ENCODE measurements at places on chromosomes 2 and 18. TPM values are rescaled to one million over a fixed set of nuclear protein-coding genes. Genes with fewer than 3 reads are reported as not detected.

GRCh38 chr2:48901416-48901815 is 145.9 kb upstream of the LHCGR start:
- no peak for DNase-seq

DNA sequence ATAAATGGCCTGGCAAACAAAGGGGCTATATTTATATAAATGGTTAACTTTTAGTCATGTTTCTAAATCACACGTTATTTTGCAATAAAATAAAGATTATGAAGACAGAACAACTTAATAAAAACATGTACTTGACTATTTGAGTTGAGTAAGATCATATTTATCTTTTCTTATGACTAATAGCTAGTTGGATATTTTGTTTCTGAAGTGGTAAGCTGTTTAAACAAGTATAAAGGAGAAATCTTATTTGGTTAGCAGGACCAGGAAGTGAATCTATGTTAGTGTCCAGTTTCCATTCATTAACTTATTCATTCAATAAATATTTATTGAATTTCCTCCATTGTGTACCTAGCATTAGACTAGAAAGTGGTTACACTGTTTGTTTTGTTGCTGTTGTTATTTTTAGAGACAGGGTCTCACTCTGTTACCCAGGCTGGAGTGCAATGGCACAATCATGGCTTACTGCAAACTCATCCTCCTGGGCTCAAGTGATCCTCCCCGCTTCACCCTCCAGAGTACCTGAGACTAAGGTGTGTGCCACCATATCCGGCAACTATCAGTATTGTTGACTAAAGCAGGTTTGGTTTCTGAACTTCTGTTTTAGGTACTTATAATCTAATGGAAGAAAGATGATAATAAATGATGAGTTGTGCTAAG is 312.6 kb downstream of the DPP10 start:
- DNase-seq: no peak

GRCh38 chr2:128597121-128597762 is 278.6 kb upstream of the HS6ST1 start:
- peak; percentile 43 for DNase-seq

DNA sequence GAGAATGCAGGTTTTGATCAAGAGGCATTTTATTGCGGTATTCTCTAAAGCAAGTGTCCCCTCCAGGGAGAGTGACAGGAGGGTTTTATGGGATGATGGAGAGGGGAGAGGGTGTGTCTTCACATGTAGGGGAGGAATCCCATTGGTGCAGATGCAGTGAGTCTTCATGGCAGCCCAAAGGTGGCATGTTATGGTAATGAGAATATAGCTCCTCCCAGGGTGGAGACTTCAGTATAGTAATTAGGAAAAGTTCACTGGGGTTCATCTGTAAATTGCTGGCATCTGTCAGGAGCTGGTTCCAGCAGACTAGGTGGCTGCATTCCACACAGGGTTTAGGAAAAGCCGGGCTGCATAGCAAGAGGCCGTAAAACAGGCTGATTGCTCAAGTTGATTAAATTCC is 230.7 kb upstream of the CCDC68 start:
- no peak for DNase-seq

DNA sequence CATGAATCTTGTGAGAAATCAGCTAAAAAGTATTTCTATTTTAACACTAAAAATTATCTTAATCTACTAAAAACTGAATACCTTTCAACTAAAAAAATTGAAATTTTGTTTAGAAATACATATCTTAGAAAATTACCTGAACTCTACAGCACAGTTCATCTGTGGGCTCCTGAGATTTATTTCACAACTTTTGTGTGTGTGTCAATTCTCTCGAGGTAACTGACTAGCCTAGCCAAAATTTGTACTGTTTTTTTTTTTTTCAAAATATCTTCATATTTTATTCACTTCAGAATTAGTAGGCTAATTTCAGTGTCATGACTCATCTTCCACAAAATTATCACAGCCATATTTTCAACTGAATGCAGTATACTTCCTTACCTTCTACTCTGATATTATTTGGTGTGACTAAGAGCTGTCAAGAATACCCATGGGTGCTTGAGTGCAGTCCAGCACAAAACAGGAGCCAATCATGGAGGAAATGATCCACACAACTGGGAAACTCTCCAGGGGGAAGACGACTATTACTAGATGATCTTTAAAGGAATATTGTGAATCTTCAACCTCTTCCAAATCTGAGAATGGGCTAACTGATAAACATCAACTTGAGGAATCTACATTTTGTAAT is 174.6 kb downstream of the ZNF385B start:
- DNase-seq: no peak

- DNase-seq: no peak
Measured at GRCh38 chr2:114007436-114007835, 117.5 kb downstream of the ACTR3 start.

CFAP65 gene
- total RNA-seq: not detected

DYSF gene
- total RNA-seq: 82.8 TPM

FAM228A gene
- 0.35 TPM for total RNA-seq
